ENCODE measurements at places on chromosomes 3 and 15.

- DNase-seq: no peak
These were observed 38.4 kb downstream of the SLCO3A1 start for GRCh38 chr15:91891788-91892345.

DNA sequence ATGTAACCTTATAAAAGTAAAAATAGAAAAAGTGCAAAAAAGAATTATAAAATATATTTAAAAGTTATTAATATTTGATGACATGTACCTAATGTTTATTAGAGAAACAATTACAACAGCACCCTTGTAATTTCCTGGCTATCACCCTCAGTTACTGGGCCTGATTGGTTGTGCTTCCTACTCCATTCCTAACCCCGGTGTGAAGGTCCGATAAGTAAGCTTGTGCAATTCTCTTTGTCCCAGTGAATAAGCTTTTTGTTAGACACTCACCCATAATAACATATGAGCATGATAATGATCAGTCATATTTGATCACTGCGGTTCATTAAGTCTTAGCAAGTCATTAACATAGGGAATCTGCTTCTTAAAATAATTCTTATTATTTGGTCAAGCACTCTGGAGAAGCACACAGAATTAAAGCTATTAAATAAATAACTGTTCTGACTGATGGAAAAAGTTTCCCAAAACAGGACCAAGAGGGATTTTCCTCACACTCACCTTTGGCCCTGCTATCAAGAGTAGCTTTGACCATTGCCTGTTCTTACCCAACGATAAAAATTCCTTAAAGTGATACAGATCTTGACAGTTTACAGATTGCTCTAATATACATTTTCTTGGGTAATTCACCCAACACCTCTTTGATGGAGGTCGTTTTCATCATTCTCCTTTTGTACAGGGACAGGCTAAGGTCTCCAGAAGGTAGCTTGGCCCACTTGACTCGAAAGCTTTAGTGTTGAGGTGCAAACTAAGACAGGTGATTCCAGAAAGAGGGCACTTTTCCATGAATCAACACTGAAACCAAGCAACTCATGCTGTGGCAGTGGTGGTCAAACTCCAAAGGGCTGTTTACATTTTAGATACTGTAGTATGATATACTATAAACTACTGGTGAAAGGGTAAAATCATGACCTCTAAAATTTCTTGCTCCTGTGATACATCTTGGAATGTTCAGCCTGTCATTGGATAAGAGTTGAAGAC is 543.0 kb upstream of the KCNMB2 start:
- DNase-seq: no peak

DNA sequence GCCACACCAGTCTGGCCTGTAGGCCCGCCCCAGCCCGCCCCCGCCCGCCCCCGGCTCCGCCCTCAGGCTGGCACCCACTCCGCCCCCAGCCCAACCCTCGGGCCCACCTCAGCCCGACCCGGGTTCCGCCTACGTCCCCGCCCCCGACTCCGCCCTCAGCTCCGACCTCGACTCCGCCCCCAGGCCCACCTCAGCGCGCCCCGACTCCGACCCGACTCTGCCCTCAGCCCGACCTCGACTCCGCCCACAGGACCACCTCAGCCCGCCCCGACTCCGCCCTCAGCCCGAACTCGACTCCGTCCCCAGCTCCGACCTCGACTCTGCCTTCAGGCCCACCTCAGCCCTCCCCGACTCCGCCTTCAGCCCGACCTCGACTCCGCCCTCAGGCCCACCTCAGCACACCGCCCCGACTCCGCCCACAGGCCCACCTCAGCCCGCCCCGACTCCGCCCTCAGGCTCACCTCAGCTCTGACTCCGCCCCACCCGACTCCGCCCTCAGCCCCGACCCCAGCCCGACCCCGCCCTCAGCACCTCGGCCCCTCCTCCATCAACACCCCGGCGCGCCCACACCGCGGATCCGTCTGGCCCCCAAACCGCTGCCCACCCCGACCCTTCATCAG is at the start of gene RAB43:
Gene RAB43, minus strand, starts transcription at position 13 of the 620 bp plus-strand sequence. CDS start 315 bp downstream, outside the sequence.
- DNase-seq: peak; percentile 59

GRCh38 chr3:154324919-154325318 is 632 bp upstream of the DHX36 start:
- no peak for DNase-seq

- DNase-seq: no peak
These were observed 33.1 kb upstream of the ALDH1L1 start for GRCh38 chr3:126213379-126214028.

DNA sequence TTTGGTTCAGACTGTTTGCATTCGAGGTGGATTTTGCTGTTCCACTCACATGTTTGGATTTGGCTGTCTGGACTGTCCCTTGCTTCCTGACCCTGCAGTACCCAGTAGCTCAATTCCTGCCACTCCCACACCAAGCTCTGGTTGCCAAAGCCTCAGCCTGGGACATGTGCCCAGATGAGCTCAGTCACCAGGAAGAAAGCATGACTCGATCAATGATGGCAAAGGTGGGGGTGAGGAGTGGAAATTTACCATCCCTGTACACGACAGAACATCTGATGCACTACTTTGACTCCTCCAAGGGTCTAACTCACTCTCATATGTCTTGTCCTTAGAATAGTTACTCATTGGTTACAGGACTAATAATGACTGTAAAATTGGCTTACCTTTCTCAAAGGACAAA is 45.2 kb downstream of the ZNF385D start:
- no peak for DNase-seq

GRCh38 chr15:65401611-65402240 is 21.0 kb downstream of the IGDCC4 start:
- no peak for DNase-seq

GRCh38 chr3:72441284-72441994 is 406.8 kb downstream of the SHQ1 start:
- peak; percentile 69 for DNase-seq

DNA sequence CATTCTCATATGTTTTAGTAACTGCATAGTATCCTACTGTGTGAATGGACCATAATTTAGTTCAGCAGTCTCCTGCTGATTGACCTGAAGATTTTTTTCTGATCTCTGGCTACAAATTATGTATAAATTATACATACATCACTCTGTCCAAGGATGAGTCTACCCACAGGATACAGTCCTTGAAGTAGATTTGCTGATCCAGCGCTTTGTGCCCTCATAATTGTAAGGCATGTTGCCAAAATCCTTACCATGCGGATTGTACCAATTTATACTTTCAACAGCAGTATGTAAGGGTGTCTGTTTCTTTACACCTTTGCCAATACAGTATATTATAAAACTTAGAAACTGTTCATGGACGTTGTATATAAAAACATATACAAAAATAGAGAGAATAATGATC is 46.5 kb downstream of the ACAA1 start:
- DNase-seq: no peak

- DNase-seq: no peak
These were observed 59.2 kb downstream of the UACA start for GRCh38 chr15:70704166-70704565.

- DNase-seq: no peak
These were observed 121.1 kb downstream of the CBLB start for GRCh38 chr3:105747696-105748095.

Data from hematopoietic multipotent progenitor cell treated with erythropoietin and hydrocortisone succinate and interleukin-3 and kit ligand, for 15 days (in vitro differentiated cells).